ENCODE measurements at places on chromosomes 5 and 9. TPM values are rescaled to one million over a fixed set of nuclear protein-coding genes. Genes with fewer than 3 reads are reported as not detected.

DNA sequence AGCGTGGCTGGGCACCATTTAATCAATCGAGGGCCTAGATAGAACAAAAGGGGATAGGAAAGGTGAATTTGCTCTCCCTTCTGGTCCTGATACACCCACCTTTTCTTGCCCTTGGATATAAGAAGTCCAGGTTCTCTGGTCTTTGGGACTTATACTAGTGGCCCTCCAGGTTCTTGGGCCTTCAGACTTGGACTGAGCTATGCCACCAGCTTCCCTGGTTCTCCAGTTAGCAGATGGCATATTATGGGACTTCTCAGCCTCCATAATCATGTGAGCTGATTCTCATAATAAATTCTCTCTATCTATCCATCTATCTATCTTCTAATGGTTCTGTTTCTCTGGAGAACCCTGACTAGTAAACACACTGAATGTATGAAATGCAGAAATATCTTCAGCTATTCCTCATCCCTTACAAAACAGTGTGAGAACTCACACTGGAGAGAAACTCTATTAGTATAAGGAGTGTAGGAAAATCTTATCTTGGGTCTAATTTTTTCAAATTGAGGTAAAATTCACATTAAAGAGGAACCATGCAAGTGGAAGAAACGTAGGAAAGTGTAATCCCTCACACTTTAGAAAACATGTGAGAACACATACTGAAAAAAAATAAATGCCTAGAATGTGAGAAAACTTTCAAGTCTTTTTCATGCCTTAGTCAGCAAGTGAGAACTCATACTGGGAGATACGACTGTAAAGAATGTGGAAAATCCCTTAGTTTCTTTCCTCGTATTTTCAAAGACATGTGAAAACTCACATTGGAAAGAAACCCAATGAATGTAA, 15.5 kb downstream of the PCDHB15 start:
- DNase-seq = no peak

- no peak for DNase-seq
Observed at GRCh38 chr9:36401897-36402480, 1.9 kb upstream of the RNF38 start.

- DNase-seq = no peak
Observed at GRCh38 chr9:107513464-107514100, 24.0 kb upstream of the KLF4 start.

DNA sequence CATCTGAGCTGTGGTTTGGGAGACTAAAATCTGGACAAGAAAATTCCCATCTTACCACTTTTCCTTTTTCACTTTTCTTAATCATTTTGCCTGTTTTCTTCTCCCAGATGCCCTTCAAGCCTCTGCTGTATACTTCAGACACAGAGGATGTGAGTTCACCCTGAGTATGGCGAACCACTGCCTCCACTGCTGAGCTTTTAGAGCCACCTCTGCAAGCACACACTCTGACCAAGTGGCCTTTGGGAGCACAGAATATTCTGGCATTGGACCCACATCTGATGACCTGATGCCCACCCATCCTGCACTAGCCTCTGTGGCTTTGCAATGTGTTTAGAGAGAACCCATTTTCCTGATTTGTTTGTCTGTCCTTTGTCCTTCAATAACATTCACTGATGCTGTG, 32.5 kb downstream of the TERT start:
- no peak for DNase-seq

- no peak for DNase-seq
Observed at GRCh38 chr9:129806061-129806460, 3.1 kb downstream of the TOR1B start.

Gene VLDLR
- 17.7 TPM for total RNA-seq

GRCh38 chr5:109416882-109417281, 7.1 kb upstream of the PJA2 start:
- no peak for DNase-seq
